ENCODE measurements at places on chromosomes 13 and 19.

DNA sequence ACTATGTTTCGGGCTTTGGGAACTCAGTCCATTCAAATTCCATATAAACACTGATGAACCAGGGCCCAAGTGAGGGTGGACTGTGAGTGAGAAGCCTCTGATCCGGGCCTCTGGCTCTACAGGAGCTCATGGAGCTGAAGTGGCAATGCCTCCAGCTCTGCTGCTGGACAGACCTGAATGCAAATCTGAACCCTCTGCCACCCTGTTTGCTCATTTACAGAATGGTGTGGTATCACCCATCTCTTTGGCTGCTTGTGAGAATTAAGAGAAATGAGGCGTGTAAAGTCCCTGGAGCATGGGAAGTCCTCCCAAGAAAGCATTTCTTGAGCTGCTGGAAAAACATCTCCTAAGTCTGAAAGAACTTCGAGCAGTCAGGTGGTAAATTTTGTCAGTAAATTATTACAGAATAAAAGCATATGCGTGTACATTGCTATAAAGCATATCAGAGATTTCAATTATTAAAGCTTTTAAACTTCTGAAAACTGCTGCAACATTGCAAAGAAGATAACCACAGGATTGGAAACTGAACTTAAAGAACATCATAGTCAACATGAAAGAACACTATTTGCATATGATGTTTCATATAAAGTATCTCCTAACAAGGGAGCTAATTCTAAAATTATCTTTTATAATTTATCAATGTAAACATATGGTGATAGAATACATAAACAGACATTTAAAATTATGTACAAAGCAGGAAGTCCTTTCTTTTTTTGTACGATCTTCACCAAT is 369.0 kb downstream of the UQCRFS1 start:
- no peak for DNase-seq

- peak; percentile 98 for DNase-seq
Observed at GRCh38 chr19:13162724-13163608, 12.8 kb downstream of the IER2 start.

- DNase-seq = no peak
Observed at GRCh38 chr19:2252055-2252796, 3.1 kb downstream of the AMH start.

DNA sequence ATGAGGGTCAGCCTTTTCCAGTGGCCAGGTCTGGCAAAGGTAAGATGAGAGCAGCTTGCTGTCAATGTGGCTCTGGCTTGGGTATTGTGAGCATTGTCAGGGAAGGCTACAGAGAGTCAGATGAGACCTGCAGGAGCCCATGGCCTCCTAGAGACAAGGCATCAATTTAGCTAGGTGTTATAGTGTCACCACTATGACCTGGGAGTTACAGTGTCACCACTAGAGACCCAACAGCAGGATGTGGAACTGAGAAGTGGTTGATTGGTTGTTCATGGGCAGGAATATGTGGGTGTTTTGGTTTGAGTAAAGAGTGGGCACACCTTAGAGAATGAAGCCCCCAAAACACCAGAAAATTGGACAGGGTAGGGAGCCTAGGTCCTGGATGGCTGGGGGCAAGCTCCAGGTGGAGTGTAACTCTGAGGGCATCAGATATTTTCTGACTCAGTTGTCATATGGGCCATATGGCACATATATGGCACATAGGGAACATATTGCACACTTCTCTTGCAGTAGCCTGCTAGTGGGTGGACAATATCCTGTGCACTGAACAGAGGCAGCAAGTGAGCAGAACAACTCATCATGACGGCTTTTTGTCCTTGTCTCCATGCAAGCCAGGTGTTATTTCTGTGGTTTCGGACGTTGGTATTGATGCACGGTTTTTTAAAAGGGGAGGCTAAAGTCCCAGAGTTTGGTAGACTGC is 46.3 kb upstream of the CEACAM21 start:
- DNase-seq = no peak

Measured in H9 (cell line).